ENCODE measurements at places on chromosomes 2 and 18.

GRCh38 chr2:25448808-25449207 lies 107.1 kb upstream of the DNMT3A start:
- DNase-seq = no peak

GRCh38 chr18:25467226-25467987 lies 115.4 kb upstream of the ZNF521 start:
- no peak for DNase-seq

- DNase-seq = no peak
These were observed 5.9 kb downstream of the CCDC121 start for GRCh38 chr2:27622921-27623384.

- DNase-seq = no peak
These were observed 116.5 kb upstream of the SERTAD2 start for GRCh38 chr2:64770137-64770780.

GRCh38 chr18:35460736-35461161 lies 37.0 kb downstream of the INO80C start:
- no peak for DNase-seq

DNA sequence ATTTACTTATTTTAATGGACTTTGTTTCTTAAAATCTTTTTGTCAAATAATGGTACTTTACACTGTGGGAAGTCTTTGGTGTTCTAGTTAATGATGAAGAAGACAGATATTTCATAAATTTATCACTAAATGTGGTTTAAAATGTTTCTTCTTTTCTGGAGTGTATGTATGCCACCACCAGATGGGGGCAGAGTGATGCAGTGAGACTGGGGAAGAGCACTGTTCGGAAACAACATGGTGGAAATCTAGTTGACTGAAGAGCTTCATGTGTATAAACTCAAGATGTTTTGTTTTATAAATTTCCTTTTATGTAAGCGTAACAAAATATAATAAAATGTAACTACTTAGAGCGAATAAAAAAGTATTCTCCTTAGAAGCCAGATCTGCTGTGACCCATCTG lies 195.1 kb downstream of the KCNE4 start:
- no peak for DNase-seq

DNA sequence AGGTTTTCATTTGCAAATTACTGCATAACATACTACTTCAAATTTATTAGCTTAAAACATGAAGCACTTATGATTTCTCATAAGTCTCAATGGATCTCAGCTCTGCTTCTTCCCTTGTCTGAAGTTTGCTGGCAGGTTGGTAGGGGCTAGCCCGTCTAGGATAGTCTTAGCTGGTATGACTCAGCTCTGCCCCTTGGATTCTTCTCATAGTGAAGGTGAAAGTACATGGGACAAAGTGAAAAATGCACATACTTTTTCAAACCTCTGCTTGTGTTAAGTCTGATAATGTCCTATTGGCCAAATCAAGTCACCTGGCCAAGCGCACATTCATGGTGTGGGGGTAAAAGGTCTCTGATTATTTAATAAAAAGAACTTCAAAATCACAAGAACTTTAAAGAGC lies 184.8 kb upstream of the VWC2L start:
- DNase-seq = no peak

DNA sequence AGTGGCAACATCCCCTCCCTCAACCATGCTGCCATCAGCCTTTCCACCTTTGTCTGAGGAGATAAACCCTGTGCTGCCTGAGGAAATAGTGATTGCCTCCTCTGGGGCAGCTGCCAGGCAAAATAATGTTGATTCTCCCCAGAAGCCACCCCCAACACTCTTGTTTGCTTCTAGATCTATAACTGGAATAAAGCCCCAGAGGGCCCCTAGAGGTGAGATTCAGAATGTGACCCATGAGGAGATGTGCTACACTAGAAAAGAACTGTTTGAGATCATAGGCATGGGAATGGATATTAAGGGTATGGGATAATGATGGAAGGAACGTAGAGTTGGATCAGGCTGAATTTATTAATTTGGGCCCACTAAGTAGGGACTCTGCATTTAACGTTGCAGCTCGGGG lies 116.3 kb upstream of the RMP24 start:
- DNase-seq = no peak

DNA sequence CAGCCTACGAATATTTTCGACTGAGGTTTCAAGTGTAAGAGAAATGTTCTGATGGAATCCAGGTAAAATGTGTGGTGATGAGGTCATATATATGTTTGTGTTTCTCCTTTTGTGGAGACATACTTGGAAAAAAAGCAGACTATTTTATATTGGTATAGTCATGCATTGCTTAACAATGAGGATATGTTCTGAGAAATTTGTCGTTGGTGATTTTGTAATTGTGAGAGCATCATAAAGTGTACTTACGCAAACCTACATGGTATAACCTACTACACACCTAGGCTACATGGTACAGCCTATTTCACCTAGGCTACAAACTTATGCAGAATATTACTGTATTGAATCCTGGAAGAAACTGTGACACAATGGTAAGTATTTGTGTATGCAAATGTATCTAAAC lies 1849.9 kb upstream of the CELF4 start:
- DNase-seq = no peak

DNA sequence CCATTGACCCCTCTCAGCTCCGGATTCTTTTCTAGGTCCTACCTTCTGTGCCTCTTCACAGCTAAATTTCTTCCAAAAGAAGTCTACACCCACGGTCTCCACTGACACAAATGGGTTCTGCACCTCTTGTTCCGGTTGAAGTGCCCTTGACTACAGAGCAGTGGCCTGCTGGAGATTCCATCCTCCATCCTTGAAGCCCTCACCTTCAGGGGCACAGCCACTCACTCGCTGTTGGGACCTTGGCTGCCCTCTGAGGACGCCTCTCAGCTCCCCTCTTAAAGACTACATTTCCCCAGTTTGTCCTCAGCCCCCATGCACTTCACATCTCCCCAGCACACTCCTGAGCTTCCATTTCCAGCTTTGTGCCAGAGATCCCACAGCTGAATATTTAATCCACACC lies 226.3 kb downstream of the ATAD2B start:
- DNase-seq = no peak

- DNase-seq = no peak
These were observed 152.3 kb downstream of the DIS3L2 start for GRCh38 chr2:232113821-232114220.

DNA sequence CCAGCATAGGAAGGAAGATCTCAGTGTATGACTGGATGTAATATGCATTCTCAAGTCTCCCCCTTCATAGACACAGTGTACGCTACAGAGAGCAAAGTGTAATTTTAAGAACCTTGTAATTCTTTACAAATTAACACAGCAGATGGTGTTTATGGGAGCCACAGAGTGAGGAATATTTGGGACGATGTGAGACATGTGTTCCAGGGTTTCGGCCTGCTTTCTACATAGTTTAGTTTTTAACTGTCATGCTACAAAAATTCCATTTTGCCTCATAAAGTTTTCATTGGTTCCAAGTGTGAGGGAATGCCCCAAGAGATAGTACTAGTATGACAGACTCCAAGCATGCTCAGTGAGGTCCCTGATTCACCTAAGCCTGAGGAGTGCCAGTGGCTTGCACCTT lies 76.2 kb upstream of the LRRTM1 start:
- DNase-seq = no peak

DNA sequence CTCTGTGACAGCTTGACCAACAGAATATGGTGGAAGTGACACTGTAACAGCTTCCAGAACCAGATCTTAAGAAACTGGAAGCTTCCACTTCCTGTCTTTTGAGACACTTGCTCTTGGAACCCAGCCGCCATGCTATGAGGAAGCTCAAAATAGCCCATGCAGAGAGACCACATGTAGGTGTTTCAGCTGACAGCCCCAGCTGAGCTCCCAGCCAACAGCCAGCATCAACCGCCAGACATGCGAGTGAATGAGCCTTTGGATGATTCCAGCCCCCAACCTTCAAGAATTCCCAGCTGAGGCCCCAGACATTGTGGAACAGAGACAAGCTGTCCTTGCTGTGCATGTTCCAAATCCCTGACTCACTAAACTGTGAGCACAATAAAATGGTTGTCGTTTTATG lies 27.9 kb downstream of the ACVR1 start:
- no peak for DNase-seq

DNA sequence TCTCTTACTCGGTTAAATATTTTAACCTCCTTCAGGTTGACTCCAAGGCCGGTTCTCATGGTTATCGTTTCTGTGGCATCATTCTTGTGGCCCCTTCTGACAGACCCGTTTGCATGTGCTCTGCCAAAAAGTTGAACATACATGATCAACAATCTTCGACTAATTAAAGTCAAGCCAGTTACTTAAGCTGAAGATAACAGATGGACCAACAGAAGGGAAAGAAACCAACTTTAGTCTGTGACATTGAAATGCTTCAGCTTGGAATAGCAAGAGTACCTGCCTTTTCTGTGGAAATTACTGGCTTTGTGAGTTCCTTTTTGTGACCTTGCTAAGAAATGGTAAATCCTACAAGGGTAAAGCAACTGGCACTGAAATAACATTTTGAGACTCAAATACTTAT lies 1429.1 kb downstream of the LRP1B start:
- no peak for DNase-seq

DNA sequence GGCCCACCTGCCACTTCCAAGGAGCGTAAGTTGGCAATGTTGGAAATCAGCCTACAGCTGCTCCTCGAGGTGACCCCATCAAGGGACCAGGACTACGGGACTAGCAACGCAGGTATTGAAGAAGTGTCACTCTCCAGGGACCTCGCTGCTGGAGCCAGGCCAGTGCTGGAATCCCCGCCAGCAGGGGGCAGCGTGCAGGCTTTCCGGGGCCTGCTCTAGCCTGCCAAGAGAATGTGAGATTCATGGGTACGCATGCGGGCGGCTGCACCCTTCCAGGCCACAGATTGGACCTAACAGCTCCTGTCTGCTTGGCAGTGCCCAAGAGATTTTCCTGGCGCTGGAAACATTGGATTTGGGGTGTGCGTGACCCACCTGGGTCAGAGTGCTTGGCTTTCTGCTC lies 182.8 kb upstream of the RAB12 start:
- no peak for DNase-seq

DNA sequence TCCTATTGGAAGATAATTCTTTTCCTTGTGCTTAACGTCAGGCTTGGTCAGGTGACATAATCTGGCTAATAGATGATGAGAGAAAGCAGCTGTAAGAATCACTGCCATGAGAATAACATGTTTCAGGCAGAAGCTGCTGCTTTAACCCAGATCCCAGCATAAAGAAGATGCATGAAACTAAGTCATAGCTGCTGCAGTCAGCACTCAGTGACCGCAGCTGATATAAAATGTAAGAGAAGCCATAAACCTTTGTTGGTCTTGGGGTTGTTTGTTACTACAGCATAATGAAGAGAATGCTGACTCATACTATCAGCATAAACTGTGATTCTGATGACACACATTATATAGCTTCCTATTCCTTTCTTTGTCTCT lies 274.3 kb upstream of the TRIB2 start:
- DNase-seq = no peak

DNA sequence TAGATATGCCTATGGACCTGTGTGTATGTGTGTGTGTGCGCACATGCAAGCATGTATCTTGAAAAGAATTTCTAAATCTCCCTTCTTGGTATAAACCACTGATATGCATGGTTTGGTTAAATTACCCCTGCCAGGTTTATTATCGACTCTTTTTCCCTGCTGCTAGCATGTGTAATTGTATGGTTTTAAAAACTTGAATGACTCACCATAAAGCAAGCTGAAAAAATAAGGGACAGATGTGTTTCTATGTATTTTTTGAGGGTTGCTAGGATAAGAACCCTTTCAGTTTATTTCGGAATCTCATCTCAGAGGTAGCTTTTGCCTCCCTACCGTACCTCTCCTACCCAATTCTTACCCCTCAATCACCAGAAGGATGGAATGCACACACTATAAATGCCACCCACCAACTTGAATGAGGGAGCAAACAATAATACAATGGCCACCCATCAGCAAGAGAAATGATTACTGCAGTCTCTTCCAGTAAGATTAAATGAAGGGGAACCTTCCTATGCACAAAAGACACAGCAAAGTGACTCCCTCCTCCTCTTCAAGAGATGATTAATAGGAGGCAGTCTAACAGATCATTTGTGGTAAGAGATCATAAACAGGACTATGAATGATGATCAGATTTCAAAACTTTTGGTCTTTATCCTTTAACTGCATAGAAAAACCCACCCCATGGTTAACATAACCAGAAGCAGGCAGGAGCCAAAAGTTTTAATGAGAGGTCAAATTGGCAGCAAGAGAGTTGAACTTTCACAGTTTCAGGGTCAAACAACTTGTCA lies 357.2 kb downstream of the SATB2 start:
- no peak for DNase-seq

DNA sequence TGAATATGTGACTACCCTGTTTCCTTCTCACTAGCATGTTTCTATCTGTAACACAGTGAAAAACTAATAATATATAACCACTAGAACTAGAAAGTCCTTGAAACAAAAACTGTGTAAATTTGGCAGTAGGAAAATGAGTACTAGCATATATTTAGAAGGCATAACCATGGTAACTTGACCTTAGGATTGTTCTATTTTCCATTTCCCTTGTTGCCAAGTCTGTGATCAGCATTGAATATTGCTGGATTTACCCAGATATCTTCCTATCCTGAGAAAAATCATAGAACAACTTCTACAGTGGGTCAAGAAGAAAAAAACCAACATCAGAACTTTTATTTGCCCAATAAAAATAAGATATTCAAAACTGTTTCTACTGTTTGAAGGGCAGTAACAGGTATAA lies 563.9 kb upstream of the NRXN1 start:
- DNase-seq = no peak

DNA sequence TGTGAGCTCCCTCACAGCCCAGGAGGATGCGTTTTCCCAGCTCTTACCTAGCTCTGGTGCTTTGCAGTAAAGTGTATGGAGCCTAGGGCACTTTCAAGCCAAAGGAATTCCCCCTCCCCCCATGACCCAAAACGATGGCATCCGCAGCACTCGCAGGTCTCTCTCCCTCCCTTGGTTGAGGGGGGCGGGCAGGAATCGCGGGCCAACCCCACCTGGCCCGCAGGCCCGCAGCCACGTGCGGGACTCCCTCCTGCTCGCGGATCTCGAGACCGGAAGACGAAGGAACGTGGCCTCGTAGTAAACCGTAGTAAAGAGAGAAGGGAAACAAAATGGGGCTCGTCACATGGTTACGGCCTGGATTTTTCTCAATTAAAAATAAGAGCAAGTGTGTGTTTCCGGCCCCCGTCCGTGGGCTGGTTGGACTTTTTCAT lies 8.5 kb downstream of the IRS1 start:
- DNase-seq = no peak

DNA sequence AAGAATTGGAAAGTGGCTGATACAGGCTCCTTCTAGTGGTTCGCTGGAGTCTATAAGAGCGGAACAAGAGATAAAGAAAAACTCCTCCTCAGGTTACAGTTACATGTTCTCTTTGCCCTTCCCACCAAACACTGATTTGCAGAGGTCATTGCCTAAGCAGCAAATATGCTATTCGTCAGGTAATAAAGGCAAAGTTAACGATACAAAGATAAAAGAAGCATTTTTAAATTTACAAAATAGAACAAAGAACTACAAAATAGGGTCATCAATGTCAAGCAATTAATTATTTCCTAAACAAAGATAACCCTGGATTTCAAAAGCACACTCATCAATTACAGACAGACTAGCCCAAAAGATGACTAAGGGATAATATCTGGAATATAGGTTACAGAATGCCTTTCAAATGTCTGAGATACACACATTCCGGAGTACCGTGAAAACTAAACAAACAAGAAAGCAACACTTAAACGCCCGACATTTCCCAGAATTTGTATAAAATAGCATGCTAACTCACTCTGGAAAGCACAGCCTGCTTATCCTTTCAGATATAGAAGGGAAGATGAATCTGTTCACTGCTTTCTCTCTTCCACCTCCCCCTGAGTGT lies 186.4 kb downstream of the MREG start:
- DNase-seq = no peak

- DNase-seq = no peak
These were observed 452.6 kb downstream of the SETBP1 start for GRCh38 chr18:45133276-45133675.
